BJ (cell line): ENCODE measurements at places on chromosomes 2 and 18. TPM values are rescaled to one million over a fixed set of nuclear protein-coding genes. Genes with fewer than 3 reads are reported as not detected.

DNA sequence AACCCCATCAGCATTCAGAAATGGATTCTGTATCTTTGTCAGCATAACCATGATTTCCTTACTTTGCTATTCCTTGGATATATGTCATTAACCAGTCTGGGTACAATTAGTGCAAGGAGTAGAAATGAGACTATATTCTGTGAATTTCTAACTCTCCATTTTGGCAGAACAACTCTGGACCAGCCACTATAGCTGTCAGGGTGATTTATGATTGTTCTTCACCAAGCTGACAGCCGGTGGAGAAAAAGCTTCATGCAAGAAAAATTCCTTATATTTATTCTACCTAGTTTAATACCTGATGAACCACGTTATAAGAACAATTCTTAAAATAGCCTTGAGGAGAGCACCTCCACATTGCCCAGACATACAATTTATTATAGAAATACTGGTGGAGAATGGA is 431.2 kb upstream of the TCF4 start:
- DNase-seq, result no peak

DNA sequence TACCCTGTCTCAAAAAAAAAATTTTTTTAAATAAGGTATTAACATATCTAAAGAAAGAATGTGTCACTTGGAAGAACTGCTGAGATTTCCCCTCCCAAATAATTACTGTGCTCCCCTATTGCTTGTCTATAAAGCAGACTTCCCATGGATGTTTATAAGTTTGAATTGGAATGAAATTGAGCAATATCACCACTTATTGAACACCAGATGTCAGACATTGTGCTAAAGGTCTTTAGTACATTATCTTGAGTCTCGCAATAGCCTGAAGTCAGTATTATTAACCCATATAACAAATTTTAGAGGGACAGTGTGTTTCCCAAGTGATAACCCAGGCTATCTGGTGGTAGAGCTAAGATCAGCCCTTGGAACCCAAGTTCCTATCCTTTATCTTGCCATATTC is 102.9 kb upstream of the MSH2 start:
- DNase-seq, result no peak

GRCh38 chr2:158658396-158658795 is 136.7 kb upstream of the DAPL1 start:
- no peak for DNase-seq

DNA sequence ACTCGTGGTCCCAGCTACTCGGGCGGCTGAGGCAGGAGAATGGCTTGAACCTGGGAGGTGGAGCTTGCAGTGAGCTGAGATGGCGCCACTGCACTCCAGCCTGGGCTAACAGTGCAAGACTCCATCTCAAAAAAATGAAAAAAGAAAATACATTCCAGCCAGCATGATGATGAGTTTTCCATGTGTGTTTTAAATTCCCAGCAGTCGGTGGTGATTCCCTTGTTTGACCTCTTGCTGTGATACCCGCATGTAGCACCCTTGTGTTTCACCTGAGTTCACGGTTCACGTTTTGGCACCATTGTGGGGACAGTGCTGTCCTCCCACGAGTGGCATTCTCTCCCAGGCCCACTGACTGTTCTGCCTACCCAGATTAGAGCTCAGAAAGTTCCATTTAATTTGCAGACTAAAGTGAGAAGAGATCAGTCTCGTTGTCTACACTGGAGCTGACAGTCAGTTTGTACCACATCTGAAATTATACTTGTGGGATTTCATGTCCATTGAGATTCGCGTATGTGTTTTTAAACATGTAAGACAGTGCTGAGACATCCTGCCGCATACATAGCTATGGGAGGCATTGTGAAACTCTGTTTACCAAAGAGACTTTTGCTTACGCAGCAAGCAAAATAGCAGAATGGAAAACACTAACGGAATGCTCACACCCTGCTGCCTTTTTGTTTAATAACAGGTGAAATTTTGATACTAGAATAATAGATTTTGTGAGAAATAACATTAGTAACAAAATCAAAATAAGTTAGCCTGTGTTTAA is 157.1 kb downstream of the GBX2 start:
- DNase-seq, result no peak

DNA sequence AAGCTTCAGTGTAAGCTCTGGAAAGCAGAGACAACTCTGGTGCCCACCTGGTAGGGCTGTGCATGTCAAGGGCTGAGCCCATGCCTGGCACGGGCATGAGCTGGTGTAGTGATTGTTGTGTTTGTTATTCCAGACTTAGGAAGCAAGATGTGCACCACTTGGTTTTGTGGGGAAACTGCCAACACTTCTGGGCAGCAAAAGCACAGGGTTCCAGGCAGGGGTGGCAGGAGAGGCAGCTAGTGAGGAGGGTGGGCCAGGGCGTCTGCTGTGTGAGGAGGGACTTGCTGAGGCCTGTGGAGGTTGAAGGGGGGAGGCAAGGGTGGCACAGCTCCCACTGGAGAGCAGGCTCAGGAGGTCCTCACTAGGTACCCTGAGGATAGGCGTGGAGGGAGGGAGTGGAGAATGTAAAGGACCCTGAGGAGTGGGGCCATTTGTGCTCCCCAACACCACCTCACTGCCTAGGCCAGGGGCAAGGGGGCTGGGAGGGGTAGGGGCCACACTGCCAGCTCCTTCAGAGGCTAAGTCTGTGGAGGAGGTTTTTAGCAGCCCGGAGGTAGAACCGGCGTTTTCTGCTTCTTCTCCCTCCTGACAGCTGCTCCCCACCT is 104.0 kb upstream of the POU3F3 start:
- DNase-seq, result no peak

DNA sequence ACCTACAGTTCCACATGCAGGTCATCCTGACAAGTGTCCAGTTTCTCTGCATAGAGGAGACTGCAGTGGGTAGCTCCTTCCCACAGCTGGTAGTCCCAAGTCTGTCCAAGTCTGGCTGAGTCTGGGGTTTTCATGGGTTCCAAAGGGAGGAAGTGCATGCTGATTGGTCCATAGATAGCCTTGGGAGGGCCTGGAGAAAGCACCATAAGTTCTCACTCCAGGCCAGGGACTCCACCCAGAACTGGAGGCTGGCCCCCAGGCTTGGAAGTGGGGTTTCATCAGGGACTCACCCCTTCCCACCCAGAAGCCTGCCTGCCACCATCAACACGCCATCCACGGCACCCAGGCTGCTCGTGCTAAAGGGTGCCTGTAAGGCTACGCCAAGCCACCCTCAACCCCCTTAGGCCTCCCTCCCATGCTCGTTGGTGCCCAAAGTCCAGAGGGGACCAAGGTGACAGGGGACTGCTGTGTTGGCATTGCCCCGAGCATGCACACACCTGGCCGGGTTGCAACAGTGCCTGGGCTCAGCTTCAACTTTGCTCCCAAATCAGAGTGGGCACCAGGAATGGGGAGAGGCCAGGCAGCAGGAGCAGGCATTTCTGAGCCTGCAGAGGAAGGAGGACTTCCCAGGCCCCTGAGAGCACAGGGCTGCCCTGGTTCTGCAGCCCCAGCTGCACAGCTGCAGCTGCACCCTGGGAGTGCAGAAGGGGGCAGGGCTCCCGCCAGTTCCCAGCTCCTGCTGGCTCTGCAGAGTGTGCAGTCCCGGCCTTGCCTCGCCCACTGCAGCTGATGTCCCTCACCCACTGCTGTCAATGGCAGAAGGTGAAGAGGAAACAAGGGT is 116.5 kb upstream of the MAP2 start:
- no peak for DNase-seq

DNA sequence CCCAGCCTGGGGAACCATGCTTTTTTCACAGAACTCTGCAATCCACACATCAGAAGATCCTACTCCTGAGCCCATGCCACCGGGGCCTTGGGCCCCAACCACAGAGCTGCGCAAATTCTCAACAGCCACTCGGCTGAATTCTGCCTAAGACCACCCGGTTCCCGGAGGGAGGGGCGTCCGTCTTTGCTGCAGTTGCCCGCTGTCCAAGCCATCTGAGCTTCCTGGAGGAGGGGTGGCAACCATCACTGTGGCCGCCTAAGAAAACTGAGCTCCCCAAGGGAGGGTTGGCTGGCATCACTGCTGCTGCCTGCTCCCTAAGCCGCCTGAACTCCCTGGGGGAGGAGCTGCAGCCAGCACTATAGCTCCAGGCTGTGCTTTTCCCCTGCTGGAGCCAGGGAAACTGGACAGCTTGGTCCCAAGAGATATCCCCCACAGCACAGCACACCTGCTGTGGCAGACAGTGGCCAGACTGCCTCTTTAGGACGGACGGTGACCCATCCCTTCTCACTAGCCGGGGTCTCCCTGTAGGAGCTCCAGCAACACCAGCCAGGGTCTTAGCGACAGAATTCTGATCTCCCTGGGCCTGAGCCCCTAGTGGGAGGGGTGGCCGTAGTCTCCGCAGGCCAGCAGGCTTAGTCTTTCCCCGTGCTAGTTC is 1411.6 kb upstream of the CDH2 start:
- no peak for DNase-seq

GRCh38 chr18:6610466-6610865 is 119.0 kb upstream of the ARHGAP28 start:
- DNase-seq, result no peak

- DNase-seq, result no peak
Observed at GRCh38 chr18:47877892-47878291, 52.6 kb downstream of the SMAD2 start.

- DNase-seq, result no peak
Observed at GRCh38 chr18:58887613-58887963, 22.9 kb downstream of the ZNF532 start.

DNA sequence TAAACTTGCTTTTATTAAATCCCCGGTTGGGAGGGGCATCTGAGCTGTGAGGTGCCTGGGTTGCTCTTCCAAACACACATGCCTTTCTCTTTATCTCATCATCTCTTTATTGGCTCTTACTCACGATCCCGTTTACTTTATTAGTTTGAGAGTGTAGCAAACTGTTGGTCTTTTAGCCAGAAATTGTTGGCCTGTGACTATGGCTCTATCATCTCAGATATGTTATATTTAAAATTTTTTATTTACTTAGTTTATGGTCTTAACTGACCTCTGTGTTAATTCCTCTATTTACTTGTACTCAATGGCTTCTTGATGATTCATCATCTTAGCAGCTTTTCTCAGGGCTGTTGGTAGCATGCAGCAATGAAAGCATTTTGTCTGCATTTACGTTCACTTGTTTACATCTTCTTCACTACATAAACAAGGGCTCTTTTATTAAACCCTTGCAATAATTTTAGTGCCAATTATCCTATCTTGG is 408.4 kb downstream of the HRH4 start:
- DNase-seq, result peak; percentile 91

DNA sequence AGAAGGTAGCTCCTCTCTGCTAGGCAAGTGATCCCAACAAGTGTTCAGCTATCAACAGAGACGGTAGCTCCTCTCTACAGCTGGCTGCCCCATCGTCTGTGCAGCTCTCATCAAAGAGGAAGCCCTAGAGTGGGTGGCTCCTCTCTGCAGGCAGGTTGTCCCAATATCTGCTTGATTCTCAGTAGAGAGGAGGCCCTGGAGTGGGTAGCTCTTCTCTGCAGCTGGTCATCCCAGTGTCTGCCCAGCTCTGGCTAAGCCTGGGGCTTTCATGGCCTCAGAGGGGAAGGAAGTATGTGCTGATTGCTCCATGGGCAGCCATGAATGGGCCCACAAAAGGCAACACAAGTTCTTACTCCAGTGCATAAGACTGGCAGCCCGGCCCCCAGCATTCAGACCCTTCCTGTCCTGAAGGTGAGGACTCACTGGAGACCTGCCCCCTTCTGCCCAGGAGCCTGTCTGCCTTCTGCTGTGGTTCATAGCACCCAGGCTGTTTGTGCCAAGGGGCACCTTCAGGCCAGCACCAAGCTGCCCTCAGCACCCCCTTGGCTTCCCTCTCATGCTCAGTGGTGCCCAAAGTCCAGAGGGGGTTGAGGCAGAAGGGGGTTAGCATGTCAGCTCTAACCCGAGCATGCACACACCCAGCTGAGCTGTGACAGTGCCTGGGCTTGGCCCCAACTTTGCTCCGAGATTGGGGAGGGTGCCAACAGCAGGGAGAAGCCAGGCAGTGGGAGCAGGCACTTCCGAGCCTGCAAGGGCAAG is 48.9 kb downstream of the CCDC68 start:
- DNase-seq, result no peak

- no peak for DNase-seq
Observed at GRCh38 chr2:59884166-59884565, 669.3 kb downstream of the BCL11A start.

GRCh38 chr2:75607988-75608683 is 38.4 kb upstream of the MRPL19 start:
- no peak for DNase-seq

DNA sequence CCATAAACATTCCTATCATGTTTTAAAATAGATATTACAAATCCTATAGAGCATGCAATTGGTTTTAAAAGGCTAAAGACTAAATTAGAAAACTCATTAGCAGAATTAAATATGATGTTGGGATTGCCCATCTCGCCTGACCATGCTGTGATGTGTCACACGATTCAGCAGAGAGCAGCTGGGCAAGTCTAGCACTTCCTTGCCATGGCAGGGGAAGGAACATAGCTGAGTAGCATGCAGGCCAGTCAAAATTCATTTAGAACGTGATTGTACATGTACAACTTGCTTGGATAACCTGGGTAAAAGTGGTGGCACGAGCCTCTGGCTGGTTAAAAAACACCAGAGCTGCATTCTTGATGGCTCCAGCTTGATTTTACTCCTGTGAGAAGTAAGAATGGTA is 81.3 kb downstream of the SCN3A start:
- DNase-seq, result no peak

The GPR35 gene
- polyA plus RNA-seq, result 0.10 and 0.17 TPM in 2 replicates

The TRIB2 gene
- 11.0 and 12.5 TPM in 2 replicates for polyA plus RNA-seq

The VWC2L gene
- polyA plus RNA-seq, result not detected in 2 replicates

The LIPG gene
- polyA plus RNA-seq, result 0.25 and 0.42 TPM in 2 replicates

The OTX1 gene
- polyA plus RNA-seq, result not detected in 2 replicates

The KLHL41 gene
- 0.15 and 0.17 TPM in 2 replicates for polyA plus RNA-seq

The MARCO gene
- polyA plus RNA-seq, result not detected in 2 replicates

The LBX2 gene
- 0.37 and 0.61 TPM in 2 replicates for polyA plus RNA-seq

The SALL3 gene
- polyA plus RNA-seq, result not detected in 2 replicates

The PRKAG3 gene
- polyA plus RNA-seq, result not detected in 2 replicates
